Stimulated activated CD8-positive, alpha-beta memory T cell treated with anti-CD3 and anti-CD28 coated beads, Interleukin-15, amount 100 ng/mL, for 48 hours (primary cell): ENCODE measurements at places on chromosomes 2 and 18.

DNA sequence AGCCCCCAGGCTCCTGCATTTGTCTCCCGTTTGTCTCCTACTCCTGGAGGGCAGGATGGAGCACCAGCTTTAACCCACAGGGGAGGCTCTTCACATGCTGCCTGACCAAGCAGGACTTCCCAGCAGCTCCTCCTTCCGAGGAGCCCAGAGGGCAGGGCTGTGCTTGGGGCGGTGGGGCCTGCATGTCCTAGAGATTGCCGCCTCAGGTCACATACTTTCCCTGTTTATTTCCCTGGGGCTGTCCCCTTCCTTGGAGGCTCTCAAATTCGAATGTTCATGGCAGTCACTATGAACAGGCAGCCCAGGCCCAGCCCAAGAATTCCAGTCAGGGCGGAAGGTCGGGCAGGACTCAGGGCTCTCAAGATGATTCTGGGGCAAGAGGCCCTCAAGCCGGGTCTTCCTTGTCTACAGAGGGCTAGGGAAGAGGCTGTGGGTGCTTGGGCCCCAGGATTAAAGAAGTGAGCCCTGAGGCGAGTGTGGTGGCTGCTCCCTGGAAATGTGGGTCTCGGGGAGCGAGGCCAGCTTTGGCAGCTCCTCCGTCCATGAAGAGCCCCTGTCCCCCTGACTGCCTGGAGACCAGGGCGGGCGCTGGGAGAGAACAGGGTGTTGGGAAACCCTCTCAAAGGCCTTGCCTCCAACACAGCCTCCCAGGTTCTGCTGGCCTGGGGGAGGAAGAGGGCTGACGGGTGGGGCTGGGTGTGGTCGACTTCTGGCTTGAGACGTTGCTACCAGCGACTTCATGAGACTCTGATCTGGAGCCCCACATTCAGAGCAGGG is 48.9 kb upstream of the HPCAL1 start:
- DNase-seq: no peak

GRCh38 chr18:6505498-6505875 is 90.8 kb upstream of the L3MBTL4 start:
- no peak for DNase-seq

DNA sequence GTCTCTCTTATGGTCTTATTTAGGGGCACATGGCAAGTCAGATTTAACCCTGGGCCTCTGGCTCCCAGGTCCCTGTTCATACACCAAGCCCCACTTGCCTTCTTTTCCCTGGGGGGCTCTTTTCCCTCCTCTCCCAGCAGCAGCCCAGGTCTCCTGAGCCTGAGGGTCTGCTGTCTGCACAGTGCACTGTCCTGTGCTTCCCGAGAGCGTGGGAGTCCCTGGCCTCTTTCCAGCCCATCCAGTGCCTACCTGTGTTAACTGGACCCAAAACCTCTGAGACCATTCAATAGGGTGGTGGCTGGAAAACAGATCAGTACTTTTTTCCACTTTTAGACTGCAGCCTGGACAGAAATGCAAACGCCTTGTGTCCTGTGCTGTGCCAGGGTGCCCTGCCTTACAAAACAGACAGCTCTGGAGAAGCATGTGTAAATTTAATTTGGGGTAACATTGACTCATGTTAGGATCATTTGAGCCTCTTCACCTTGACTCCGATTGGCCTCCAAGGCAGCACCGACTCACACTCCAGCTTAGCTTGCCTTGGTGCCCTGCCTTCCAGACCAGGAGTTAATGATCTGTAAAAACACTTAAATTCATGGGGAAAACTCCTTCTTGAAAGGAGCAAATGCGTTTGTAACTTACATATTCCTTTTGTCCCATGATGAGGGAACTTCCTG is 34.3 kb downstream of the TWIST2 start:
- DNase-seq: no peak

DNA sequence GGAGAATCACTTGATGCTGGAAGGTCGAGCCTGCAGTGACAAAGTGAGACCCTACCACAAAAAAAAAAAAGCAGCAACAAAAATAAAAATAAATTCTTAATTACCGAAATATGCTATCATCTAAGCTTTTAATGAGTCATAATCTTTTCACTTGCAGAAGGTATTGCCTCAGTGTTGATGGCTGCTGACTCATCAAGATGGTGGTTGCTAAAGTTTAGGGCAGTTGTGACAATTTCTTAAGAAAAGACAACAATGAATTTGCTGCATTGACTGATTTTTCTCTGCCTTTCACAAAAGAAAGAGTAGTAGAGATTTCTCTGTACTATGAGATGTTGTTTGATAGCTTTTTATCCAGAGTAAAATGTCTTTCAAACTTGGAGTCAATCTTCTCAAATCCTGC is 1809.0 kb downstream of the SUCLG1 start:
- no peak for DNase-seq

DNA sequence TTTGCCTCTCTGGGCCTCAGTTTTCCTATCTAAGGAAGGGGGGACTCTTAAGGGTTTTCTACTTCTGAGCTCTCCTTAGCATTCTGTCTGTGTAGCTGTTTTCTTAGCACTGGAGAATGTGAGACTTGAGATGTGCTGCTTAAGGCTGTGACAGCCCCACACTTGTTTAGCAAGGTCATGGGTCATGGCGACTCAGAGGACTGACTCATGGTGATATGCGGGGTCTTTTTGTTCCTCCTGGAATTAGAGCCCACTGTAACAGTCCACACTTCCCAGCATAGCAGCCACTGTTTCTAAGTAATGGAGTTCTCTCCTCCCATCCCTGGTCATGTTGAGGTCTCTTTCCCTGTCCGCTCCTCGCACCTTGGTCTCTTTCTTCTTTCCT is 4.1 kb upstream of the LPIN1 start:
- no peak for DNase-seq

DNA sequence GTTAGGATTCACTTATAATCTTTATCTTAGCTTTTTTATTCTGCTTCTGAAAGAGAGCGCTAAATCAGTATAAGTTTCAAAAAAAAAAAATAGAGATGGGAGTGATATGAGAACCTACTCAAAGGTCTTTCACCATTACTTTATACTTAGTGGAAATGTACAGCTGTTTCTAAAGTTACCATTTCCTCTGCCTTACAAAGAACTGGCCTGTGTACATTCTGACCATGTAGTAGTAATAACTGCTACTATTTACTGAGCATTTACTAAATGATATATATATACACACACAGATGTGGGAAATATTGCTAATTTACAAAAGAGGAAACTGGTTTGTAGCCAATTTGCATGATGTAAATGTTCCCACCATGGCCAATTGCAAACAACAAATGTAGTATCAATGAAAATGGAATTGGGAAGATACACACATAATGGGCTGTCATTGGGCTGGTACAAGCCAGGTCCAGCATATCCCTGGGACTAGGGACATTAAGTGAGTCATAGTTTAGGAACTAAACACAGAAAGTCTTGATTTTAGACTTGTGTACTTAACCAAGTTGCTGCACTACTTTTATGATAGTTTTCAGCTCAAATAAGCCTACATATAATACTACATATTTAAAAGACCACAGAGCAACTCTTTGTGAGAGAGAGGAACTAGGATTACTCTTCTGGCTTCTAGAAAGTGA is 67.1 kb downstream of the DYNC1I2 start:
- no peak for DNase-seq

DNA sequence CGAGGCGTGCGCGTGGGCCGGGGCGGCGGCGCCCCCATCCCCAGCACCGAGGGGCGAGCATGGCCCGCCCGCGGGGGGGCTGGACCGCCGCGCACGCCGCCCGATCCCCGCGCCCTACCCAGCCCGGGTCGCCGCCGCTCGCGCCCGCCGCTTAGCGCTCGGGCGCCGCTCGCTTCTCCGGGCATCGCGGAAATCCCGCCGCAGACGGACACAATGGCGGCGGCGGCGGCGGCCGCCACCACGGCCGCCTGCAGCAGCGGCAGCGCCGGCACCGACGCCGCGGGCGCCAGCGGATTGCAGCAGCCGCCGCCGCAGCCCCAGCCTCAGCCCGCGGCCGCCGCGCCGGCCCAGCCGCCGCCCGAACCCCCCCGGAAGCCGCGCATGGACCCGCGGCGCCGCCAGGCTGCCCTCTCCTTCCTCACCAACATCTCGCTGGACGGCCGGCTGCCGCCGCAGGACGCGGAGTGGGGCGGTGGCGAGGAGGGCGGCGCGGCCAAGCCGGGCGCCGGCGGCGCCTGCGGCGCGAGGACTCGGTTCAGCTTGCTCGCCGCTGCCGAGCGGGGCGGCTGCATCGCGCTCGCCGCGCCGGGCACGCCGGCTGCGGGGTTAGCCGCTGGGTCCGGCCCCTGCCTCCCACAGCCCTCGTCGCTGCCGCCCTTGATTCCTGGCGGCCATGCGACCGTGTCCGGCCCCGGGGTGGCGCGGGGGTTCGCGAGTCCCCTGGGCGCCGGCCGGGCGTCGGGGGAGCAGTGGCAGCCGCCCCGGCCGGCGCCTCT is 453 bp downstream of the CABLES1 start:
- no peak for DNase-seq

DNA sequence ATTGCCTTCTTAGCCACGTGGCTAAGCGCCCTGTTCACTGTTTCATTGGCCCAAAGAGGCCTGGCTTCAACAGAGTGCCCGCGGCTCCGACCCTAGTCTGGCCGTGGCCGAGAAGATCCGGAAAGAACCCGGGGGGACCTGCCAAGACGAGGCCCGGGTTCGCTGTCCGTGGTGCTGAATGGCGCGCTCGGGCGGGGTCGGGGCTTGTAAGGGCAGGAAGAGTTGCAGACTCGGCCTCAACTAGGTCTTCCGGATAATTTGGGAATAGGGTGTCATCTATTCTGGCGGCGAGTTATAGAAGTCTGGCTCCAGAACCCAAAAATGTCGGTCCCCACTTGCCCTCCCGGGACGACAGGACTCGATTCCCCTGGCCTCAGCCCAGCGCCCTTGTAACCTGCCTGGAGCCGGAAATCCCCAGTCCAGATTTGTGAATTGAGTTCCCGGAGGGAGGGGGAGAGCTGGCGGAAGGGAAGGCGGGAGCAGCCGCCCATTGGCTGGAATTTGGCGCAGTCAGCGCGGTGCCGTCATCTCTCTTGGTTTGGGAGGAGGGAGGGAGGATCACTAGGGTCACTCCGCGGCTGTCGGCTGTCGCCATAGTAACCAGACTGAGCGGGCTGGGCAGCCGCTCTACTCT is 3.5 kb downstream of the CDK5R2 start:
- DNase-seq: no peak

DNA sequence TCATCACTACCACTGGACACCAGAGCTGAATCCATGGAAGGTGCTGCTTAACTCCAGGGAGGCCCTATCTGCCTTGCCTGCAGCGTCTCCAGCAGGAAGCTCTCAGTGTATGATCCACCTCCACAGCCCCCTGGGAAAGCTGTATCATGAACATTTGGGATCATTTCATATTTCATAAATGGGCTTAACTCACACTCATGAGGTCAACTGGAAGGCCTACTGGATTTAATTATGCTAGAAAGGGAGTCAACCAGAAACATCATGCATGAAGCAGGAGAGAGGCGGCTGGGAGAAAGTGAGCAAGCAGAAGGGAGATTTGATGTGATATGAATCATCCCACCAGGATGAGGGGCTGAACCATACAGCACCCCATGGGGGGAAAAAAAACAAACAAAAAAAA is 537.7 kb downstream of the TNS1 start:
- DNase-seq: no peak

DNA sequence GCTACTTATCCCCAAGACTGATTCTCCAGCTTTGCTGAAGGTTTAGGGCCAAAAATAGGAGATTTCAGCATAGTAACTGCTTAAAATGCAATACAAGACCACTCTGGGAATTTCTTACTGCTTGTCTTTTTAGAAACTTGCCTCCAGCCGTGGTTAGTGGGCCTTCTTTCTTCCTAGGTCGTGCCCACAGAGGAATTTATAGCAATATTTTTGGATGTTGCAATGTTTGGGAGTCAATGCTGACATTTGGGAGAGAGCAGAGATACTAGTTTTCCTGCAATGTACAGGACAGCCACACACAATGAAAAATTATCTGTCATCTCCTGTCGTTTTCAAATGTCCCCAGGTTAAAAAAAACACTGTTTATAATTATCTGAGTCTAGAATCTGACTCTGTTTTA is 25.6 kb upstream of the CERS6 start:
- no peak for DNase-seq

DNA sequence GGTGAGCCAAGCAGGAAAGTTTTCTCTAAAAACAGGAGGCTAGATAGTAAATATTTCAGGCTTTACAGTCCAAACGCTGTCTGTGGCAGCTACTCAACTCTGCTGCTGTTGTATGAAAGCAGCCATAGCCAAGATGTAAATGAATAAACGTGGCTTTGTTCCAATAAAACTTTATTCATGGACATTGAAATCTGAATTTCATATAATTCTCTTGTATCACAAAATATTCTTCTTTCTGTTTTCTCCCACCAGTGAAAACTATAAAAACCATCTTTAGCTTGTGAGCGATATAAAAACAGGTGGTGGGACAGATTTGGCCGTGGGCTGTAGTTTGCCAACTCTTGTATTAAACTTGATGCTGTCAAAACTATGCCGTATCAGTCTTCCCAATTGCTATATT is 333.0 kb downstream of the PTPRM start:
- no peak for DNase-seq

DNA sequence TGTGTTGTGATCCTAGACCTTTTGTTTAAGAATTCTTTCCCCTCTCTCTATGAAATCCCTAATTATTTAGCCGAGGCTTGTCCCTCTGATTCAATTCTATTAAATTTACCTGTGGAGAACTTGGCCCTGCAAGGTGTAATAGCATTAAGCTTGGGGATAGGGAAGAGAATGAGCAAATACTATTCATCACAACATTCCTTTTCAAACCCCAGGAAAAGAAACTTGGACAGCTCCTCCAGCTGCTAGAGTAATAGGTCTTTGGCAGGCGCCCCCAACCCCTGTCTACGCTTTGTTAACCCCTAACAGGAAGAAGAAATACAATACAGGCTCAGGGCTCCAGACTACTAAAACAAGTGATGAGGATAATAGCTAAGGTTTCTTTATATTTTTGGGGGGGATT is 957.0 kb downstream of the CPS1 start:
- DNase-seq: no peak

GRCh38 chr2:62119311-62119974 is 76.5 kb upstream of the B3GNT2 start:
- DNase-seq: no peak

DNA sequence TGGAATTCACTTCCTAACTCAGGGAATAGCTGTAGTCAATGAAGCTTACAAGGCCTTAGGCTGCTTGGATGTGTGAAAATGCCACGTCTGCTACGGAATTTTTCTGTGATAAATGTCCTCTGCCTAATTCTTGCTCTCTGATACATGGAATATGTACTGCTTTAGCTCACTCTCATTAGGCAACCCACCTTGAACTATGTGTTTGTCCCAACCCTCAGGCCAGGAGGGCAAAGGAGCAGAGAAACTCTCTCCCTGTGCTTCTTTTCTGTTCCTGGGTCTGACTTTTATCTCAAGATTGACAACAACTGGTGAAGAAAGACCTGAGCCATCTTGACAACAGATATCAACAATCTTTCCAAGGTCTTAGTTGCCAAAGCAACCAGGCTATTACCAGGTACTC is 143.9 kb downstream of the GCA start:
- no peak for DNase-seq

DNA sequence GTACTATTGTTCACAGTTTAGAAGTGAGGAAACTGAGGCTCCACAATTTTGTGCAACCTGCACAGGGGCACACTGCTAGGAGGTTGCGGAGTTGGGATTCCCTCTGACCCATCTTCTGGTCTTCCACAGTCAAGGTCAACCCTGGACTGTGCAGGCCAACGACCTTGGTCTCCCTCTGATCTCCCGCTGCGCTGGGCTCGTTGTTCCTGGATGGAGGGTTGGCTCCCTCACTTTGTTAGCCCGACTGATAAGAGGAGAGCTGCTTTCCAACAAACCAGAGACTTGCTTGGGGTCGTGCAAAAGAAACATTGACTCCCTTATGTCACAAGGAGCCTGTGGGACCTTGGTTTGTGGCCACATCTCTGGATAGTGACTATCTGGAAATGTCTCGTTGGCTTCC is 187.6 kb downstream of the MYCN start:
- DNase-seq: no peak

GRCh38 chr2:63530704-63531279 is 57.5 kb downstream of the WDPCP start:
- no peak for DNase-seq
